ENCODE measurements at places on chromosomes 4 and X.

DNA sequence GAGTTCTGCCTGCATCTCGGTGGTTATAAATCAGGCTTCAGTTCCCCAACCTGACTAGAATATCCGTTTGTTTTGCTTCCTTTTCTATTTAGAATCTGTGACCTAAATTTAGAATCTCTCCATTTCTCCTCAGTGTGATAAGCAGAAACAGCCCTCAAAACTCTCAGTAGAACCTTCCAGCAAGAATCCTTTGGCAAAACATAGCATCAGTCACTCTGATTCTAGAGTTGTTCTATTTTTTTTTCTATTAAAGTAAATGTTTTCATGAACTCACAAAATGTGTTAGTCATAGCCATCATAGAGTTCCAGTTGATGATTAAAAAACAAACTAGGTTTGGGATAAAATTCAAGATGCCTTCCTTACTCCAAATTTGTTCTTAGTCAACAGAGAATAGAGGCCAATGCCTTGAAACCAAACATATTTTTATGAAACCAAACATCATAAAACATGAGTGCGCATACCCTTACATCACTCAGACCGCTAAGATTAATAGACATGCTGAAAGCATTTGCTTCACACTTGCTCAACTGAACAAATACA lies 13.2 kb upstream of the C1QTNF7 start:
- no peak for DNase-seq

- DNase-seq, result no peak
These were observed 2.7 kb upstream of the NEUROG2 start for GRCh38 chr4:112518675-112519074.

DNA sequence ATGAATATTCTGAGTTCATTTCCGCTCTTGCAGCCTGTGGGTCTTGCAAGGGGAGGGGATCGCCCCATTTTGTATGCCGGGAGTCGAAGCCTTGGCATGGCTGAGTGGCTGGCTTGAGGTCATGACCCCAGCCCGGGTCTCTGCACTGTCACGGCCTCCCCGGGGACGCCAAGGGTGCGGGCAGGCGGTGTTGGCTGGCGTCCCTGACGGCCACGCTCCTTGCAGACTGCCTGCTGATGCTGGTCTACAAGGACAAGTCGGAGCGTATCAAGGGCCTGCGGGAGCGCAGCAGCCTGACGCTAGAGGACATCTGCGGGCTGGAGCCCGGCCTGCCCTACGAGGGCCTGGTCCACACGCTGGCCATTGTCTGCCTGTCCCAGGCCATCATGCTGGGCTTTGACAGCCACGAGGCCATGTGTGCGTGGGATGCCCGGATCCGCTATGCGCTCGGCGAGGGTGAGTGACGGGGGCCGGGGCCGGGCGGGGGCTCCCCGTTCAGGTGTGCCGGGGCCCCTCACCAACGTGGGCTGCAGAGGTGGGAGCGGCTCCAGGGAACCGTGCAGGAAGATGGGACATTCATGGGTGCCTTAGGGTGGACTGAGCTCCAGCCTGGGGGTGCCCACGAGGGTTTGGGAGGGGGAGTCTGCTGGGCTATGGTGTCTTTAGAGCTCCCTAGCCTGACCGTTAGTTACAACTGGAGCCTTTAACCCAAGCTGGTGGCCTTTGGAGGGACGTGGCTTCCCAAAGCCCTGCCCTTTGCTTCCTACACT lies 10.3 kb downstream of the DOK7 start:
- DNase-seq, result no peak

- DNase-seq, result no peak
These were observed 676.8 kb downstream of the RAPGEF2 start for GRCh38 chr4:159779716-159780115.

GRCh38 chrX:137278825-137279224 lies 245.0 kb upstream of the GPR101 start:
- DNase-seq, result no peak

DNA sequence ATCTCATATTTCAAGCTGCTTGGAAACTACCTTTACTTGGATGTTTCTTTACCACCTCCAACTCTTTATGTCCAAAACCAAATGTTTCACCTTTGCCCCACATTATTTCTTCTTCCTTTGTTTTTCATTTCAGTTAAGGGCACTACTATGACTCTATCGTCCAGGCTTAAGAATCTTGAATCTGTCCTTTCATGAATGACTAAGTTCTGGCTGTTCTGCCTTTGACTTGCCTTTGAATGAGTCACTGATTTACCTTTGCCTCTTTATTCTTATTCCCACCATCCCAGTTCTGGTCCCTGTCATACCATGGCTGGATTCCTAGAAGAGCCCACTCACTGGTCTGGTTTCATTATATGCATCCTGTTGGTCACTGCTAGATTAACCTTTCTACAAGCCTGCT lies 30.6 kb upstream of the PLAC1 start:
- no peak for DNase-seq

DNA sequence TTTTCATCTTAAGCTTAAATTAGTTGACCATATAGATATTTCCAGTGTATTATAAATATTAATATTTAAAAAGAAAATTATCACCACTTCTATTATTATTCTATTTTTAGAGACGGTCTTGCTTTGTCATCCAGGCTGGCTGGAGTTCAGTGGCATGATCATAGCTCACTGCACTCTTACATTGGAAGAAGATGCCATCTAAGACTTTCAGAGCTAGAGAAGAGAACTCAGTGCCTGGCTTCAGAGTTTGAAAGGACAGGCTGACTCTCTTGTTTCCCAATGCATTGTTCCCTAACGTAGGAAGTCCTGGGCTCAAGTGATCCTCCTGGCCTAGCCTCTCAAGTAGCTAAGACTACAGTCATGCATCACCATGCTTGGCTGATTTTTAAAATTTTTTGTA lies 75.9 kb downstream of the FIP1L1 start:
- no peak for DNase-seq

- DNase-seq, result no peak
These were observed 284.4 kb upstream of the SFRP2 start for GRCh38 chr4:154073107-154073822.

DNA sequence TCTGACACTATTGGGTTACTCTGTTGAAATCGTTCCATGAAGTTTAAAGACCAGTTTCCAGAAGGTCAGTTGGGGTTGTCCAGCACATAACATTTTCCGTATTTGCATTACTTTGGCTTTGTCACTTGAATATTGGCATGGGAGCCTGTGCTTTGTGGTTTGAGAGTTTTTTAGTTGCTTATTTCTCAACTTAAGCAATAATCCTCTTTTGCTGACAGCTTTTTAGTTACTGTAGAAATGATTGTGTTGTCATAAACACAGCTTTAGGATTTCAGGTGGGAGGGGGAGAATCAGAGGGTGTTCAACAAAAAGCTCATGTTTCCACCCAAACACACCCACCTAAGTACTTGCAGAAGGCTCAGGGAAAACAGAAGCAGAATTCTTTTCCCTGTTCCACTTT lies 210.7 kb upstream of the TLL1 start:
- no peak for DNase-seq

DNA sequence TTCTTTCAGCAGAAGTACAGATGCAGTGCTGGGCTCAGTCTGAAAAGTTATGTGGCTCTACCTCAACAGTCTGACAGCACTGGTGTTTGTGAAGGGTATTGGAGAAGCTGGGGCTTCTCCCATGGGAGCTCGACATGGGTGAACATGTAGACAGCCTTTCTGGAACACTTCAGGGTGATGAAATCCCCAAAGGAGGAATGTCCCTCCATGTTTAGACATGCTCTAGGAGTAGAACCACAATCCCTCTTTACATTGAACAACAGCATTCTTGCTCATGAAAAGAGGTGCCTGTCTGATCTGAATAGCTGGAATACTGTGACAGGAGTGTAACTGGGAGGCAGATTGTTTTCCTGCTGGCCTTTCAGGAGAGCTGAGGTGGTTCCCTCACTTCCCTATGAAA lies 53.8 kb upstream of the NAP1L2 start:
- DNase-seq, result no peak

- DNase-seq, result no peak
These were observed 567.4 kb downstream of the INPP4B start for GRCh38 chr4:142278663-142279062.

- no peak for DNase-seq
These were observed 706.1 kb upstream of the EPHA5 start for GRCh38 chr4:66376396-66376795.

DNA sequence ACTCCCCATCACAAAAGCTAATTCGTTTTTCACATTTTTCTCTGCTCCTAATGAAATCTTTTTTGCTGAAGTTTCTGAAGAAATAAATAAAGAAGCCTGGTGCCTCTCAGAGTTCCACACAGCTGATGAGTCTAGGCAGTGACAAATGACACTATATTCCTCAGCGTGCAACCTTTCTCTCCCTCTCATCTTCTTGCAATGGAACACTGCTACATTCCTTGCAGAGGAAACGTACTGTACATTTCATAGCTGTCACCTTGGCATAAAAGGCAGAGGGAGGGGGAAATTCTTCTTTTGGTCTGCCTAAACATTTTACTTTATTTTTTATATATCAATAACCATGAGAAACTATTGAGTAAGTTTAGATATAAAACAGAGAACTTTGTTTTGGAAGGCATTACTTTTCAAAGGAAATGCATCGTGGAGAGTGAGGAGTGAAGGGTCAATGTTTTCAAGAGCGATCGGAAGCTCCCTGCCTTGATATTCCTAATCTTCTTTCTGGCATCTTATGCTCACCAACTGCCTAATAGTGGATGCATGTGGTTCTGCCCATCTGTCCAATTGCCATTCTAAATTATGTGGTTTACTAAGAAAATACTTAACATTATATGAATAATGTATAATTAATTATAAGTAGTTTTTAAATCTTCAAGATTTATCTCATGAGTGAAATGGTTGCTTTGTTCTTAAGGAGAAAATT lies 29.4 kb downstream of the SNCA start:
- no peak for DNase-seq

DNA sequence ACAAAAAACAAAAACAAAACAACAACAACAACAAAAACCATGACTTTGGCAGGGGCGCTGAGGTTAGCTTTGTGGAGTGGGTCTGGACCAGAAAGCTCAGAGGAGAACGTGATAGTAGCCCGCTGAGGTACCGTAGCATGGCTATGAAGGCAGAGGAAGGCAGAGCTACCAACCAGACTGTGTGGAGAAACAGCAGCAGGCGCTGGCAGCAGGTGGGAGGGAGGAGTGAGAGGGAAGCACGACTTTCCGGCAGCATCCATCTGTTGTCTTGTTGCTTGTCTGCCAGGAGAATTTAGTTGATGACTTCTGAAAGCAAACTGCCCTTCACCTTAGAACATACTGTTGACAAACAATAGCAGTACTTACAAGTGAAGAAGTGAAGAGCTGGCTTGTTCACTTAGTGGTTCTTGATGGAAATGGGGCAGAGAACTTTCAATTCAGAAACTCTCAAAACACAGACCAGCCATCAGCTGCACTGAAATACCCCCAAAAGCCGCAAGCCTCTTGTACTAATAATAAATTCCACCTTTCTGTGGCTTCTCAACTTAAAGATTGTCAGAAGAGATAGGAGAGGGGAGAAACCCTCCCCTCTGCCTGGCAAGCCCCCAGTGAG lies 447.2 kb downstream of the SLITRK2 start:
- DNase-seq, result no peak

DNA sequence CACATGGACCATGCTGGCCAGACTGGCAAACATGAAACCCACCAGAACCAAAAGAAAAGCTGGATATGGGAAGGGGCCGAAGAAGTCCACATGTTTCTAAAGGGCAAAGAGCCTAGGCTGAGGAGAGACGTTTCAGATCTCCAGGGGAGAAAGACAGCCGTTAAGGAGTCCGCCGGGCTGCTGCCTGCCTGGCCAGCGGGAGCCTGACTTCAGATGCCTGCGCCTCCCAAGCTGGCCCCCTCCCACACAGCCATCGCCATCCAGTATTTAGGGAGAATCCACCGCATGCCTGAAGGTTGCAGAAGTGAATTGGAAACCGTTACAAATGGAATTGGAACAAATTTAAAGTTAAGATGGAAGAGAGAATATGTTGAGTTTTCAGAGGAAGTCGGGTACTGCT lies 2.9 kb downstream of the TBL1X start:
- DNase-seq, result no peak

- DNase-seq, result peak; percentile 10
These were observed at the start of gene RAP2C for GRCh38 chrX:132219343-132219768. Gene RAP2C (minus strand): TSS chrX:132219447. CDS start chrX:132217268, 2,179 bp downstream.

- no peak for DNase-seq
These were observed 233.9 kb upstream of the EDA2R start for GRCh38 chrX:66872771-66873170.

- no peak for DNase-seq
These were observed 38.6 kb downstream of the NPY5R start for GRCh38 chr4:163382178-163382869.

DNA sequence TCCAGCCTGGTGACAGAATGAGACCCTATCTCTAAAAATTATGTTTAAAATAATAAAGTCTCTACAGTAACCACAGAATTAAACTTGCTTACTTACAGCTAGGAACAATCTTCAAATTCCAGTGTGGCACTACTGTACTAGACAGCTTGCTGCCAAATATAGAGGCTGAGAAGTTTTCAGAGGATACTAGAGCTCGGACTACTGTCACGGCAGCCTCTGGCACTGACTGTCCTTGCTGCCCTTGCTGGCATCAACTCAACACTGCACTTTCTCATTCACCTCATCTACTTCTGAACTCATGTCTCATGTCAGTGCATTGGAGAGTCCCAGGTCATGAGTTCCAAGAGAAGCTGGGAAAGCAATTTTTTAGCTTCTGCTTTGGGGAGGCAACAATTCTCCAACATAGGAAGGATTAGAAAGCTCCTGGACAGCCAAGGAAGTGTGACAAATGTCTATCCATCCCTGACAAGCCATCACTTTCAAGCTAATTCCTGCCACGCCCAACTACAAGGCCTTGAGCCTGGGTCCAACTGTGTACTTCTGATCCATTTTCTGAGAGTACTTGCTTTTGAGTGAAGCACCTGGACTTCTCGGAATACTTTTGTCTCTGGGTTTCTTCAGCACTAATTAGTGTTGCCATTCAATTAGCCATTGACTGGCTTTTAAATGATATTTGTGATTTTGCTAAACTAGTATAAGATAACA lies 98.6 kb upstream of the NR3C2 start:
- DNase-seq, result no peak

- DNase-seq, result peak; percentile 4
These were observed 2.4 kb upstream of the SH3KBP1 start for GRCh38 chrX:19889582-19890342.

DNA sequence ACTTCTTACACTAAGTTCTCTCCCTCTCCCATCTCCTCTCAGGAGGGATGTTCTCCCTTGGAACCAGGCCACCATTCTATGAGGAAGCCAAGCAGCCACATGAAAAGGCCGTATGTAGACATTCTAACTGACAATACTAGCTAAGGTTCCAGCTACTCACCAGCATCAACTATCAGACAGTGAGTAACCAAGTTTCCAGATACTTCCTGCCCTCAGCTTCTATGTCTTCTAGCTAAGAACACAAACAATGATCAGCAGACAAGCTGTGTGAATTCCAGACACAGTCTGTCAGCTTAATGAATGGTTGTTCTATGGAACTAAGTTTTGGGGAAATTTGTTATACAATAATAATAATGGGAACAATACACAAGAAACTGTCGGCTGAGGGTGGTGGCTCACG lies 50.8 kb downstream of the SMIM14 start:
- no peak for DNase-seq

DNA sequence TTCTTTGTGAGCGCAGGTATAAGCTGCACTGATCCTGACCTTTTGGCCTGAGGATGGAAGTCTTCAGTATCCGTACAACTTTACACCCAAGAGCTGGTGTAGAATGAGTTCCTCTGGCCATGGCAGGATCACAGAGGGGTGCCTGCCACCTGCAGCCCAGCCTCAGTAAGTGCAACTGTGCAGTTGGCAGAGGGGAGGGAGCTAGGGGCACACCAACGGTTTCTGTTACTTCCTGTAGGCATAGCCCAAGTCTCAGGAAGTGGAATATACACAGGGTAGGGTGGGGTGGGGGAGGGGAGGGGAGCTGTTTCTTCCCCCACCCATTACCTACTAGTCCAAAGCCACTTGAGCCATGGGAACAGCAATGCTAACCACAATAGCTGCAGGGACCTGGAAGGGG lies 85.4 kb upstream of the GBA3 start:
- no peak for DNase-seq
